ENCODE measurements at places on chromosomes 16 and 17.

GRCh38 chr16:12120217-12120981, 143.9 kb downstream of the SNX29 start:
- peak; percentile 79 for DNase-seq

- DNase-seq = peak; percentile 40
Observed at GRCh38 chr17:67636834-67637520, 80.8 kb upstream of the NOL11 start.

GRCh38 chr16:81752225-81752875, 26.7 kb upstream of the PLCG2 start:
- DNase-seq = no peak

DNA sequence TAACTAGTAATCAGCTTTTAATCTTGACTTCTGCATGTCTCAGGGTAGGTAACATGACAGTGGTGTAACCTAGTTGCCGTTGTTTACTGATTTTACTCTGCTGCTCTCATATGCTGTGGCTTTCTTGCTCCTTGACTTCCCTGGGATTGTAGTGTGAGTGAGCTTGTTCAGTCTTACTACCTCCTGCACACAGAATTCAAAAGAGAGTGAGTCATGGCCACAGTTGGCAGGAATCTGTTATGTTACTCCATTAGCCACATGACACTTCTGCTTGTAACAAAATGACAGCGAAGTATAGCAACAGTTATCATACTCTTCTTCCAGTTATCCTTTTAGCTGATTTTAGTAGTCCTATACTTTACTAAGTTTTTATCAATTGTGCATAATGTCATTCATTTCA, 18.8 kb downstream of the TNRC6A start:
- peak; percentile 83 for DNase-seq

- DNase-seq = no peak
Observed at GRCh38 chr16:89377453-89377848, 112.9 kb downstream of the ANKRD11 start.

GRCh38 chr17:28718333-28719020, 809 bp upstream of the RAB34 start:
- peak; percentile 67 for DNase-seq

- DNase-seq = peak; percentile 89
Observed at GRCh38 chr16:65658787-65659220, 536.9 kb upstream of the CDH11 start.

GRCh38 chr16:65663774-65664173, 541.9 kb upstream of the CDH11 start:
- DNase-seq = peak; percentile 42

GRCh38 chr16:7313170-7313569, 19.5 kb upstream of the RBFOX1 start:
- no peak for DNase-seq

DNA sequence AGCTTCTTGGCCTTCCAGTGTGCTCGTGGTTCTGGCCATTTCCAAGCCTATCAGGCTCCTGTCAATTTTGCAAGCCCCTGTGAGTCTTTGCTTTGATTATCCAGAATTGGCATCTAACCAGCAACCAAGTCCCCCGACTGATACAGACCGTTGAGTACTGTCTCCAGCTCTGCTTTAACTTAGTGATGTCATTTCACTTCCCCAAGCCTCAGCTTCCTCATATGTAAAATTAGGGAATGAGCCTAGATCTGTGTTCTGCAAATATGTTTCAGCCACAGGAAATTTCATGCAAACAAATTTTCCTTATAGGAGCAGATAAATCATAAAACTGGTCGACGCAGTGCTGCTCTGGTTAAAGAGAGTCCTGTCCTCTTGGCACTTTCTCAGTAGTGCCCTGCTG, 60.1 kb upstream of the WSB1 start:
- DNase-seq = no peak

DNA sequence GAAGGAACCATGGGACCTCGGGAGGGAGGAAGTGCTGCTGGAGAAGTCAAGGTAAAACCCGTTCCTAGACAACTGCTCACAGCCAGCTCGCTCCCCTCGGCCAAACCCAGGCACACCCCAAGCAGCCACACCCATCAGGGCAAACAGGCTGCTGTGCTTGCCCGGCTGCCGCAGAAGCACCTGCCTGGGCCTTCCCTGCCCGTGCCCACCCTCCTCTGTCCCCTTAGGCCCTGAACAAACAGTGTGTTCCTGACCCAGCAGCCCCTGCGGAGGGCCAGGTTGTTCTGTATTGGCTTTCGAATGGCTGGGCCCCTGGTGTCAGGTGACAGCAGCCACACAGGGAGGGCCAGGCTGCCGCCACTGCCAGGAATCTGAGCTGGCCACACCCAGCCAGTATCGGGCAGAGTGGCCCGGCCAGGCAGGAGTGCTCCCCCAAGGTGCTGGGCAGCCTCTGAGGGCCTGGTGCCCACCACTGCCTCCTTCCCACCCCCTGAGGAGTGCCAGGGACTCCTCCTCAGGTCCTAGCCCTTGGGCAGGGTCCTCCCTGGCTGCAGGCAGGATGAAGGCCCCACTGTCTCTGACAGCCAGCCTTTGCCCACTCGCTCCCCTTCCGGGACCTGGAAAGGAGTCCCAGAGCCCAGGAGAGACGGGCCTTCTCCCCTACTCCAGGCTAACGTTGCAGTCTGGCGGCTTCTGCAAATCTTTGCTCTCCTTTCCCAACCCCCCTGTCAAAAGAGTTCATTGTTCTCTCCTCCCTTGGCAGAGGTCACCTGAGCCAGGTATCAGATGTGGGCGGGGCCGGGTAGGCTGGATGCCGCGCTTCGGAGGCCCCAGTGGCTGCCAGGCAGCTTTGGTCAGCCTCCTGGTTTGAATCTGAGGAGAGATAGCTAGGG, 24.0 kb downstream of the LLGL2 start:
- DNase-seq = no peak

GRCh38 chr17:1398931-1399678, 917 bp downstream of the YWHAE start:
- DNase-seq = peak; percentile 64

DNA sequence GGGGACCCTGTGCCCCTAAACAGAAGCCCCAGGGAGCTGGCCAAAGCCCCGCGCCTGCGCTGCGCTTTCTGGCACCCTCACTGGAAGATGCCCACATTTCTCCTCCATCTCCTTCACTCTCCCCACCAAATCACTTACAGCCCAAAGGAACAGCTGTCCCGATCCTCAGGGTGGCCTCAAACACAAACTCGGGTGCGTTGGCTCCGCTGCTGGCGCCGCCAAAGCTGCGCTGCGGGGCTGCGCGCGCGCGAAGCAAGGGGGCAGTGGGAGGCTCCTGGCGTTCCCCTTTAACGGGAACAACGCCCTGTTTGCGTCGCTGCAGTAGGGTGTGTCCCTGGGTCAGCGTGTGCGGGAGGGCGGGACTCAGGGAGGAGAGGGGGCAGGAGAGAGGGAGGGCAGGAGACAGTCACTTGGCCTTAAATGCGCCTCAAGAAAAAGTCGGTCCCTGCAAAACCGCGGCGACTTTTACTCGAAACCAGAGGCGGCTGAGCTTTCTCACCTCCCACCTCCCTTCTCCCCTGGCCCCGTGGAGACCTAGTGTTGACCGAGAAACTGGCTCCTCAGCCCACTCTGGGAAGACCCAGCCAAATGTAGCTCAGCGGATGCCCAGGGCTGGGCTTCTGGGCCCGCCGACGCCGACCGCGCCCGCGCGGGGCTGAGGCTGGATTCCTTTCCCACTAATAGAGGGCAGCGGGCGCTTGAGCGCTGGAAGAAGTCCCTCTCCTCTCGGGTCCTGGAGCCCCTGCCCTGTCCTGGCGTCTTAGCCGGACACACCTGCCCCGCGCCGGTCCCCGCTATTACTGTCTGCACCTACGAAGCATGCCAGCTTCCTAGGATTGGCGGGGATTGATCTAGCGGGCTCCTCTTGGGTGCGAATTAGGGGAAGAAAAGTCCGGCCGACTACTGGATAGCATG, 2.6 kb downstream of the PMP22 start:
- DNase-seq = peak; percentile 86
